Activated T-cell treated with anti-CD3 and anti-CD28 coated beads, Interleukin-2, amount 50 U/mL, for 4 hours (primary cell): ENCODE measurements at places on chromosomes 6 and 20. TPM values are rescaled to one million over a fixed set of nuclear protein-coding genes. Genes with fewer than 3 reads are reported as not detected.

The RTF2 gene
- total RNA-seq: 81.3 TPM

The HLA-F gene
- 341 TPM for total RNA-seq

The DZANK1 gene
- 2.0 TPM for total RNA-seq

The SLC2A10 gene
- total RNA-seq: not detected

The HDGFL1 gene
- not detected for total RNA-seq
